Kidney (tissue), 22 donors: ENCODE measurements at places on chromosomes 1 and 21.

DNA sequence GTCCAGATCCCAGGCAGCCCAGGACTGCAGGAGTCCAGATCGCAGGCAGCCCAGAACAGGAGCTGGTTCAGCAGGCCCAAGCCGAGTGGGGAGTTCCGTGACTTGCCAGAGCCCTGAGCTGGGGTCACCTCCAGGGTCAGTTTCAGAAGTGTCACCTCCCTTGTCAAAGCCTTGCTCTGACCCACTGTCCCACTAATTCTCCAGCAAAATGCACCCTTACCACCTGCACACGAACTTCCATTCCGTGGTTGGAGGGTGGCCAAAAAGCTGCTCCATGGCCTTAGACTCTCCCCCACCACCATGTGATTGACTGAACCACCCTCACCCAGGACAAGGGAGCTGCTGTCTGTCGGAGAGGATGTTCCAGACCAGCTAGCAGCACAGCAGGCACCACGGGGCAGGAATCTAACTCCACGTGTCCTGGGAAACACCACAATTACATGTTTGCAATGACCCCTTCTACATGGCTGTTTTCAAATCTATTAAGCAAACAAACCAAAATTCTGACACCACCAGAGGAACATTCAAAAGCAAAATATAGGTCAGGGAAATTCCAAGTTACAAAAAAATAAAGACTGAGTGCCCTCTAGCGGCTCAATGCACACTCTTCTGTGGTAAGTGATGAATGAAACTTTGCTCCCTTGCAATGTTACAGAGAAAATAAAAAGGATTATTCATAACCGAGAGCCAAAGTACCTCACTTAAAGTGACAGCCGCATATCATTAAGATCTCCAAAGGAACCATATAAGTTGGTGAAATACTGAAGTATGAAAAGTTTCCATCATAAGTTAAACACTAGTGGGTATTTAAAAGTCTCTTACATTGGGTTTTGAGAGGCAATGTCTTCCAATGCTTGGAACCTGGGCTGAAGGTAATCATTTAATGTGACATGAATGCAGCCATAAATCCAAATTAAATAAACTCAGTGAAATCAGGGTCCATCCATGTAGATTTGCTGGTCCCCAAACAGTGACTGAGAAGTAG, 76.3 kb downstream of the NPHP4 start:
- peak; percentile 48 for DNase-seq

- DNase-seq, result no peak
Observed at GRCh38 chr21:32131960-32132359, 146.9 kb downstream of the MIS18A start.

DNA sequence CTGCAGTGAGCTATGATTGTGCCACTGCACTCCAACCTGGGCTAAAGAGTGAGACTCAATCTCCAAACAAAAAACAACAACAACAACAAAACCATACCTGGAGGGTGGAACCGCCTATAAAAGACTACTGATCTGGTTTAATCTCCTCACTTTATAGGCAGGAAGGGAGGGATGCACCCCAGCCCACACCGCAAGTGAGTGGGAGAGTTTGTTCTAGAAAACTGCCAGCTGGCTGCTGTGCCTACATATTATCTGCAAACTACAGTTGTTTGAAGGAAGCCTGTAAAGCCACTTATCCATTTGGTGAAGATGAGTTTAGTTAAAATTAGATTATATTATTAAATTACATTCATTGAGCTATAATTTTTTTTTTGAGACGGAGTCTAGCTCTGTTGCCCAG, 9.1 kb upstream of the SRSF10 start:
- DNase-seq, result no peak

DNA sequence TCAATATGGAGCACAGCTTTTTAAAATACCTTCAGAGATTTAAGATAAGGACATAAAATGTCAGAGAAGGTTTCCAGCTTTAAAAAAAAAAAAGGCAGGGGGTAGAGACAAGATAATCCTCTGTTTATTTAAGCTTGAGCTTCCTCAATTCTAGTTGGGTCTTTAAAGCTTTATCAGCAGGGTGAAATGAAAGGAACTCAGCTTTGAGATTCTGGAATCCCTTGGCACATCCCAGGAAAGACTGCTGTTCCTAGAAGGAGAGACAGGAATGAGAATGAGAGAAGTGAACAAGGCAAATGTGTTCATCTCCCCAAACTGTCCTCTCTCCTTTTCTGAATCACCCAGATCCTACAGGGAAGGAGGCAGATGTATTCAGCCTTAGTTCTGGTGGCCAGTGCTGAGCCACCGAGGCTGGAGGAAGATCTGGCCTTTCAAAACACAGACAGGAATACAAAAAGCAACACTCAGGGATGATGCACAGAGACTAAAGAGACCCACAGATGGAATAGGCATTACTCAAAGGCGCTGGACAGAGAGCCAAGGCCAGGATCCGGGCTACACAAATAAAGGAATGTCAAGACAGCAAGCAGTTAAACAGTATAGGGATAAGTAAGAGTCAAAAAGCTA, 385.8 kb upstream of the DUSP10 start:
- DNase-seq, result no peak

- no peak for DNase-seq
Observed at GRCh38 chr1:45327644-45328515, 1.2 kb downstream of the HPDL start.

DNA sequence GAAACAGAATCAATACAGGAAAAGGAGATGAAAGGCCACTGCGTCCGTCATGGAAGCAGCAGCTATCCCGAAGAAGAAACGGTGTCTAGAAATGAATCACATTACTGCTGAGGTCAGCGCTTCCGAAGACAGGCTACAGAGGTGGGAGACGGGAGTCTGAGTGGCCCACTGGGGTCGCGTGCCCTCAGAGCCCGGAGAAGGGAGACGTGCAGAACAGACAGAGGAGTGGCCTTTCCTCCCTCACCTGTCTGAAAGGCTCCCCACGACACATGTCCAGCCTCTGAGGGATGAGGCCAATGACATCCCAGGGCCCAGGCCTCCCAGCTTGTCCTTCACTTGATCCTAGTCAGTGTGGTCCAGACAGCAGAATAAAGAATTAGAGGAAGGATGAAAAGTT, 35.9 kb downstream of the VPS26C start:
- DNase-seq, result no peak

GRCh38 chr1:235411489-235412486, 44.6 kb downstream of the TBCE start:
- DNase-seq, result no peak

DNA sequence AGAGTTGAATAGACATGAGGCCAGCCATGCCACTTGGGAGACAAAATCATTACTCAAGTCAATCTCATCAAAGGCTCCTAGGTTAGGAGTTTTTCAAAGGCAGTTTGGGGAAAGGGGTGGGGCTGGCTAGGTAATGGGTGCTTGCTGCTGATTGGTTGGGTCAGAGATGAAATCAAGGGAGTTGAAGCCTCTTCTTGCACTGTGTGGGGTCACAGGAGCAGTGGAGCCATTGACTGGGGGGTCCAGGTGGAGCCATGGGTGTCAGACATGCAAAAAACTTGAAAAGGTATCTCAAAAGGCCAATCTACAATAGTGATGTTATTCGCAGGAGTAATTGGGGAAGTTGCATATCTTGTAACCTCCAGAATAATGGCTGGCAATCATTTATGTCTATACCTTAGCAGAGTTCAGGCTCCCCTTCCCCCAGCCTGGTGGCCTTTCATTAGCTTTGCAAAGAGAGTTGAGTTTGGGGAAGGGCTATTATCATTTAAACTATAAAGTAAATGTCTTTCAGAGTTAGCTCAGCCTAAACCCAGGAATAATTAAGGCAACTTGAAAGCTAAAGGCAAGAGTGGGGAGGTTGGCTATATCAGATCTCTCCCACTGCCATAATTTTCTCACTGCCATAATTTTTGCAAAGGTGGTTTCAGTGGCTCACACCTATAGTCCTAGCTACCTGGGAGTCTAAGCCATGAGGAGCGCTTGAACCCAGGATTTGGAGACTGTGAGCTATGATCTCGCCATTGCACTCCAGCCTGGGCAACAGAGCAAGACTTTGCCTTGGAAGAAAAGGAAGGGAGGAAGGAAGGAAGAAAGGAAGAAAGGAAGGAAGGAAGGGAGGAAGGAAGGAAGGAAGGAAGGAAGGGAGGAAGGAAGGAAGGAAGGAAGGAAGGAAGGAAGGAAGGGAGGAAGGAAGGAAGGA, 7.8 kb upstream of the PINK1 start:
- DNase-seq, result no peak

GRCh38 chr1:119222271-119222670, 81.8 kb upstream of the WARS2 start:
- no peak for DNase-seq

- DNase-seq, result peak; percentile 62
Observed at GRCh38 chr1:229863651-229864545, 203.1 kb upstream of the GALNT2 start.

DNA sequence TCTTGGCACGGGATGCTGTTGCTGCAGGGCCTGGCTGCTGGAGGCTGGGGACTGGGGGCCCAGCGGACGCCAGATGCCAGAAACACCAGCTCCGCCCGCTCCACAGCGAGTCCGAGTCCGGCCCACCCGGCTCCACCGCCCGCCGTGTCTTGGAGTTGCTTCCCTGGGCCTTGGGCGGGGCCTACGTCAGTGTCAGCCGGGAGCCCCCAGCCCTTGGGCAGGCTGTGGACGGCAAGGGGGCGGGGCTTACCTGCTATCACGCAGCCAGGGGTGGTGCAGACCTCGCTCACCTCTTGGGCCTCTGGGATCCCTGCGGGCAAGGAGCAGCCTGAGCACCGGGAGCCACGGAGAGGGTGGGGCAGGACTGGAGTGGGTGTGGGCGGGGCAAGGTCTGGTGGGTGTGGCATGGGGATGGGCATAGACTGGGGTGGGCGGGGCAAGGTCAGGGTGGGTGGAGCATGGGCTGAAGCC, 21.8 kb downstream of the MMEL1 start:
- DNase-seq, result peak; percentile 87

DNA sequence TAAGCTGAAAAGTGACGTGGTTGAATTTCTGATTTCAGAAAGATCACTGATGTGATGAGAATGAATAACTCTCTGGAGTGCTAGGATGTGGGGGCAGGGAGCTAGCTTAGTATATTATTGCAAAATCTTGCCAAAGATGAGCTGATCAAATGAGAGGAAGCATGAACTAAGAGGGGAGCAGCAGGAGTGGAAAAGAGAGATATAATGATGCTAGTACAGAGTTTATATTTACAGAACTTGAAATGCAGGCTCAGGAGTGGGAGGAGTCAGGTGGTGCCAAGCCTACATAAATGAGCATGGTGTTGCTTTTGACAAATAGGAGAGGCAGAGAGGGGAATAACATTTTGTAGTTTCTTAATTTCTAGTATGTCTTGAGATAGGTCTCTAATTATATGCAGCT, 38.1 kb upstream of the NBL1 start:
- no peak for DNase-seq

DNA sequence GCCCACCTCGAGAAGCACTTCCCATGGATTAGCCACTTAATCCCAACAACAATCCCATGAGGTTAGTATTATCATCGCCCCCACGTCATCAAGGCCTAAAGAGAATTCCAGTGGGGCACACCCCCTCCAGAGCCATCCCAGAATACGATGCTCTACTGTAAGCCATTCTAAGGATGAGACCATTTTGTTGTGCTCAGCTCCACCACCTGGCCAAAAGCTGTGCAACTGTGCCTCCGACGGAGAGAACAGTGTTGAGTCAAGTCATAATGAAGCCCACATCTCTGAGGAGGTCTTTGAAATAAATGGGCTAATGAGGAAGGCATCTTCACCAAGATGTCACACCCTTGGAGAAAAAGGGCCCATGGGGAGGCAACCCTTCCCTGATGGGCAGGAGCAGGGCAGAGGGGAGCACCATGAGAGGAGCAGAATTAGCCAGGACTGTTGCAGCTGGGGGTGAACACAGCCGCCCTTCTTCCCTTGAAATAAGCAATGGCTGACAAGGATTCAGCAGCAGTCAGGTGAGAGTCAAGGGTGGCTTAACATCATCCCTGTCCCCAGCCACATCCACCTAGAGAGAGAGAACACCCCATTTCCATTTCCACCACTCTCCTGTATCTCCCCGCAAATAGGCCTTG, 14.6 kb downstream of the SYF2 start:
- no peak for DNase-seq

DNA sequence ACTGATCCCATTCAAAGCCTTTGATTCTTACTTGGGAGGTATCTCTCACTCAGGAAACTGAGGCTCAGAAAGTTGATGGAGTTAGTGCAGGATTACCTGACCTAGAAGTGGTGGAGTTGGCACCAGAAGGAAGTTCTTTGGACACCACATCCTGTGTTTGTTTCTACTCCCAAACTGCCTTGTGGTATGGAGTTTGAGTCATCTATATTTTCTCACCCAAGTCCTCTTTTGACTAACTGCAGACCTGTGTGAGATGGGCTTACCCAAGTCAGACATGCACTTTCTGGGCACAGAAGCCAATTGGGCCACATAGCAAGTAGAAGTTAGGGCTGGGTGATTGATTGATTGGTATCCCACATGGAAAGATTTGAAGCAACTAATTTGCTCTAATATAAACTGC, 36.1 kb downstream of the FGGY start:
- DNase-seq, result no peak

DNA sequence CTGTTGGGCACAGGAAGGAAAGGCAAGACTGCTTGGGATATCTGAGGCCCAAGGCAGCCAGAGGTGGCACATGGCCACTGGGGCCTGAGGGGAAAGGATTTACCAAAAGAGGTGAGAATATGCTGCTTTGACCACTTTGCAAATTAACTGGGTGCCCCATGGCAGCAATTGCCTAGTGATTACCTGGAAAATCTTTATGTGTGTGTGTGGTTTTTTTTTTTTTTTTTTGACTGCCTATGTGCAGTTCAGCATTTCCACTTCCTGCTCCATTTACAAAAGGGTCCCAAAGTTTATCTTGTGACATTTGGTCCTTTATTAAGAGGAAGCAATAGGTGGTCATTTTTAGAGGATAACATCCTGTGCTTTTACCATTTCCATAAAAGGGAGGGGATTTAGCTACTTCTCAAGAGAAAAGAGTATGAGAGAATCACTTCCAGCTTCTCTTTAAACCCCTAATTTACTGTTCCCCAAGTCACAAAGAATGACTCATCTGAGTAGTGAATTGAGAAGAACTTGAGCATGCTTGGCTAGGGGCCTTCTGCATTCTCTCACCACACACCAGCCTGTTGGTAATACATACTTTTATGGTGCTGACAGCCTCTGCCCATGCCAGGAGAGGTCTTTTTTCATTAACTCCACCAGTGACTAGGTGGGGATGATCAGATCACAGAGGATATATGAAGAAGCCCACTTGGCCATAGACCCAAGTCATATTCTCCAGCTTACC, 52.1 kb downstream of the SYDE2 start:
- DNase-seq, result no peak

- DNase-seq, result no peak
Observed at GRCh38 chr1:155941845-155942531, 550 bp downstream of the RXFP4 start.

- peak; percentile 45 for DNase-seq
Observed at GRCh38 chr1:54998677-54999076, at the start of gene BSND. TSS of gene BSND (plus strand) at chr1:54998933. CDS start at chr1:54999187, 254 bp downstream.

DNA sequence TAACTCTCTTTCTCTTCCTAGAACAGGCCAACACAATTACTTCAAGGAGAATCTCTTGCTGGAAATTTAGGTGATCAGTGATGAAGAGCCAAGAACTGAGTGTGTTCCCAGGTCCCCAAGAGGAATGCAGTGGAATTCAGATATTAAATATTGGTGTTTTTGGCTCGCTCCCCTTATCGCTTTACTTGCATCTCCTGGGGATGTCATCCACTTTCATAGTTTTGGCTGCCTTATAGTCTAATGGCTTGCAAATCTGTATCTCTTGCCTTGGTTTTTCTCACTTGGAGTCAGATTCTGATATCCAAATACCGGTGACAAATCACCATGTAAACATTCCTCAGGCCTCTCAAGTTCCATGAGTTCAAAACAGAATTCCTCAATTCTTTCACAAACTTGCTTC, 151.0 kb upstream of the C1orf87 start:
- DNase-seq, result no peak

GRCh38 chr1:91683598-91683951, 182.9 kb downstream of the CDC7 start:
- DNase-seq, result peak; percentile 22
